D721Med (cell line): ENCODE measurements at places on chromosomes 3 and 15.

GRCh38 chr15:26773067-26773877 is 406 bp upstream of the GABRB3 start:
- peak; percentile 70 for DNase-seq

GRCh38 chr3:130539005-130539404 is 22.0 kb downstream of the COL6A6 start:
- no peak for DNase-seq

GRCh38 chr3:160765211-160765610 is 9.2 kb downstream of the PPM1L start:
- no peak for DNase-seq

DNA sequence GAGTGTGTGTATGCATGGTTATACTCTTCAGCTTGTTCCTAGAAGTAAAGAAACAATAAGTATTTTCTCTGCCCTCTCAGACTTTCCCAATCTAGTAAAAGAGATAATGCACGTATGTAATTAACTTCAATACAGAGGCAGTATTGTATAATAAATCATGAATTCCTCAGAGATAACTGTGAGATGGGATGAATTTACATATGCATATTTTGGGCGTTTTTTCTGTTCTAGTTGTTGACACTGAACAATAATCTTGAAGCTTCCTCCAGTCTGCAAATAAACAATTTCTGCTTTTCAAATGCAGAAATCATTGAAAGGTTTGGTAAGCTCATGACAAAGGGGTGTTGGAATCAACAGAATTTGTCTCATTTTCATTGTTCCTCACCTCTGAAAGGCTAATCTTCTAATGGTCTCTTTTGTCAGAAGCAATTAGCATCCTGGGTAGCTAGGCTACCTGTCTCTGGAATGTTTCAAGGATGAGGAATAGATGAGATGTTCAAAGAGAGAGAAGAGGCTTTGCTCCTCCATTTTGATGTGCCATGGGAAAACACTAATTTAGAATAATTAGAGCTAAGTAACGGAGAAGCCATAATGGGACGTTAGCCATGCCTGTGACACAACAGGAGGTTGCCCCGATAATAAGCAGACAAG is 43.3 kb upstream of the SIAH2 start:
- DNase-seq, result no peak

DNA sequence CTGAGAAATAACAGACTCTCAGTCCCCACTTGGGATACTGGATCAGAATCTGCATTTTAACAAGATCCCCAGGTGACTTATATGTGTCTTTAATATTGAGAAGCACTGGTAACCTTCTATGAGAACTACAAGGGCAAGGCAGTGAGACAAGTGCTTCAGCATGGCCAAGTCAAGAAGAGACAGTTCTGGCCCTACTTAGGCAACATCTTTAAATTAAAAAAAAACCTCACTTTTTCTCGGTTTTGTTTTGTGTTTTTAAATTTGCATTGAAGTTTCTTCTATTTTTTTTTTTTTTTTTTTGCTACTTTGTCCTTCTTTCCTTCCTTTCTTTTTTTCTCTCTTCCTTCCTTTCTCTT is 42.5 kb upstream of the SPTSSB start:
- no peak for DNase-seq

DNA sequence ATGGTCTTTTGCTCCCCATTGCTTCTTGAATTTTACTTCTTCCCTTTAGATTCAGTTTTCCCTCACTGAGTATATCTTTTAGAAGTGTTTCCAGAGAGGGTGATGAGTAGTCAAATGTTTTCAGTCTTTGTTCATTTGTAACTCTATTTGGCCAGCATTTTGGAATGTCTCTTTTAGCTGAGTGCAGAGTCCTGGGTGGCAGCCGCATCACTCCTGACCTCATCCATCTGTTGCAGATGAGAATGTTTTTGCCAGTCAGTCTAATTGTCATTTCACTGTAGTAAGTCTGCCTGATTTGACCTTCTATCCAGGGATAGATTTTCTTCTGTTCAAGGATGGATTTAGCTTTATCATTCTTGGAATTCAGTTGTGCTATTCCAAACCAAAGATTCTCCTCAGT is 7.3 kb downstream of the SRPRB start:
- DNase-seq, result no peak

DNA sequence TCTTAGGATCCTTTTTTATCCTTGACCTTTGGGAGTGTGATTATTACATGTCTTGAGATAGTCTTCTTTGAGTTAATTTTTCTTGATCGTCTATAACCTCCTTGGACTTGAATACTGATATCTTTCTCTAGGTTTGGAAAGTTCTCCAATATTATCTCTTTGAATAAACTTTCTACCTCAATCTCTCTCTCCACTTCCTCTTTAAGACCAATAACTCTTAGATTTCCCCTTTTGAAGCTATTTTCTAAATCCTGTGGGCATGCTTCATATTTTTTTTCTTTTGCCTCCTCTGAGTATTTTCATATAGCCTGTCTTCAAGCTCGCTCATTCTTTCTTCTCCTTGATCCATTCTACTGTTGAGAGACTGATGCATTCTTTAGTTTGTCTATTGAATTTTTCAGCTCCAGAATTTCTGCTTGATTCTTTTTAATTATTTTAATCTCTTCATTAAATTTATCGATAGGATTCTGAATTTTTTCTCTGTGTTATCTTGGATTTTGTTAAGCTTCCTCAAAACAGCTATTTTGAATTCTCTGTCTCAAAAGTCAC is 12.1 kb downstream of the USF3 start:
- DNase-seq, result no peak

- DNase-seq, result no peak
Measured at GRCh38 chr15:101176625-101177024, 75.2 kb downstream of the CHSY1 start.

DNA sequence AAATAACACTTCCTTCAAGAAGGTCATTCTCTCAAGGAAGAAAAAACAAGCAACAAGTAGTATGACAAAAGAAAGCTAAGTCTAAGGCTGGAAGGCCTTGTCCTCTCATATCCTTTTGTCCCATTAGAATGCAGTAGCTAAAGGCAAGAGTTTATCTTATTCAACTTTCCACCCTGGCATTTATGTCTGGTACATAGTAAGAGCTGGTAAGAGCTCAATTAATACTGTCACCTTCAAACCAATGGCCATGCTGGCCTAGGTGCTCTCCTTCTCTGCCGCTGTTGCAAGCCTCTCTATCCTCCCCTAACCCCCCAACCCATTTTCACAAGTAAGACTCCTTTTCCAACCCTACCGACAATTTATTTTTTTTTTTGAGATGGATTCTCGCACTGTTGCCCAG is 81.9 kb downstream of the LRRFIP2 start:
- no peak for DNase-seq

DNA sequence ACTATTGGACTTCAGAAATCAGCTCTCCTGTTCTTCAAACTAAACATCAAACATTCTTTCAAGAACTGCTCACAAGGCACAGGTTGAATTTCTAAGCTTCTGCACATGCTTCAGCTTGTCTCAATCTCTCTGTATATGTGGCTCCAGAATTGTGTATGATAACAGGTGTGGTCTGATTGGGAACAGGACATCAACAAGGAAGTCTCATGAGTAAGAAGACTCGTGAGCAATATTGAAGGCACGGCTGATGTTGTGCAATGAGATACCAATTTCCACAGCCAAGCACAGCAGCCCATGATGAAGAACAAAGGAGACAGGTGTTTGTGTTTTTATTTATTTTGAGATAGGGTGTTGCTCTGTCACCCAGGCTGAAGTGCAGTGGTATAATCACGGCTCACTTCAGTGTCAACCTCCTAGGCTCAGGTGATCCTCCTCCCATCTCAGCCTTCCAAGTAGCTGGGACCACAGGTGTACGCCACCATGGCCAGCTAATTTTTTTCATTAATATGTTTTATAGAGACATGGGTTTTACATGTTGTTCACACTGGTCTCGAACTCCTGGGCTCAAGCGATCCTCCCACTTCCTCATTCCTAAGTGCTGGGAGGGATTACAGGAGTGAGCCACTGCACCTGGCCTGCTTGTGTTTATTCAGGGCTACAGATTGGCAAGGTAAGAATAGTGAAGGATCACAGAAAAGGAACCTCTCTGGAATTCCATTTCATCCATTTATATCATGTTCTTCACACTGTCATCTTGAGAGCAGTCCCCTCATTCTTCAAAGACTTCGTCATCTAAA is 32.2 kb upstream of the ABHD17C start:
- DNase-seq, result no peak

DNA sequence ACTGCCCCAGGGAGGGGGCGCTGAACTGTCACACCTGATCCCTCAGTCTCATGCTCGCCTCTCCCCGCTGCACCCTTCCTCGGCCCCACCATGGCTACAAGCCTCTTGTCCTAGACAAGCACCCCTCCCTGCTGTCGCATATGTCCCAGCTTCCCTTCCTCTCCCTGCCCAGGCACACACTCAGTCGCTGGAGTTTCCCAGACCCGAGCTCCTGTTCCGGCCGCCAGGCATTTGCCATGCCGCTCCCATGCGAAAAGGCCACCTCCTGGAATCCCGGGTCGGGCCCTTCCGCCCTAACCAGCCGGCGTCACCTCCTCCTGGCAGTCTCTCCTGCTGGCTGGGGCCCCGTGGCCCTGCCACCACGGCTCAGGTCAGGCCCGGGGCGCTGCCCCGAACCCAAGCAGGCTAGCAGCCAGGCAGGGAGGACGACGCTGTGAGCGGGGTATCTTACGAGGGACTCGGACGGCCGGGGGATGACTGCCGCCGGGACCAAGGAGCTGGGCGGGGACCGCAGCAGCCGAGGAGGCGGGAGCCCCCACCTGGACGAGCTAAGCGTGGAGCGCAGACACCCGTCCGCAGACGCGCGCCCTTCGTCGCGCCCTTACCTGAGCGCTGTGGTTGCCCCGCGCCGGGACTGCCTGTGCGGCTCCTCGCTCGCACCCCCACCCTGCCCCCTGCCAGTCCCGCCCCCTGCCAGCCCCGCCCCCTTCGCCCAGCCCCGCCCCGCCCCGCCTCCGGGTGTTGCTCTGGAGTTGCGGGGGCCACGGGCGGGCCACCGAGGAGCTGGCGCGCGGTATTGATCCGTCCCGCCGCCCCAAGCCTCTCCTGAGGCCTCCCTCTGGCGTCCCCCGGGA is at the start of gene ALS2CL:
TSS of gene ALS2CL (minus strand) at position 642 of the 854 bp plus-strand sequence. CDS start 4,239 bp downstream, outside the sequence.
- DNase-seq, result peak; percentile 56

DNA sequence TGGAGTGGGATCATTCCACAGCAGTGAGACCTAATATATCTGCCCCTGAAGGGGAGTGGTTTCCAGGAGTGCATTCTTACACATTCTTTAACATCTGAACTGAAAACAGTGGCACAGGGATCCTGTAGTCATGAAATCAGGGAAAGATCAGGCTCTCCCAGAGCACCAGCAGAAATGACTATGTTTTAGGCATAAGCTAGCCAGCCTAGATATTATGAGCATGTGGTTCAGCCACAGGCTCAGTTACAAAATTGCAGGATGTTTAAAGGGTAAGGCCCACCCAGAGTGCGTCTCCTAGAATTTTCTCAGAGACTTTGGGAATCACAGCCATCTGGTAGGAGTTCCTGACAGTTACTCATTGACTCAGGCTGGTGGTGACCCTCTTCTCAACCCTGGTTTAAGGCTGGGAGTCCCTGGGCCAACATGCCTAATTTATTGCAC is 20.9 kb downstream of the FSTL1 start:
- no peak for DNase-seq

DNA sequence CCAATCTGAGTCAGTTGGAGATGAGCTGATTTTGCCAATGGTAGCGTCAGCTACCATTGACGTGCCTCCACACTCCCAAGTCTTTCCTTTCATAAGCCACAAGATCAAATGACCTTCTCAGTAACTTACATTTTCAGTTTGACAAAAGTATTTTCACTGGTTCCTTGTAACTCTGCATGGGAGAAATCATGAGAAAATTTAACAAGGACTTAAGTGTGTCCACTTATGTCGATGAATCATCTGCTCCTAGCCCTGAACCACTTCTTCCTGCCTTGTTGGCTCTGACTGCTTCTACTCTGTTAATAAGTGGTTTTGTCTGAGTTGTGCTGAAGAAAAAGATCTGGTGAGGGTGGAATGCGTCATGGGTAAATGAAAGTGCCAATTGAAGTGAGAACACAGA is 101.2 kb downstream of the NFKBIZ start:
- DNase-seq, result no peak

DNA sequence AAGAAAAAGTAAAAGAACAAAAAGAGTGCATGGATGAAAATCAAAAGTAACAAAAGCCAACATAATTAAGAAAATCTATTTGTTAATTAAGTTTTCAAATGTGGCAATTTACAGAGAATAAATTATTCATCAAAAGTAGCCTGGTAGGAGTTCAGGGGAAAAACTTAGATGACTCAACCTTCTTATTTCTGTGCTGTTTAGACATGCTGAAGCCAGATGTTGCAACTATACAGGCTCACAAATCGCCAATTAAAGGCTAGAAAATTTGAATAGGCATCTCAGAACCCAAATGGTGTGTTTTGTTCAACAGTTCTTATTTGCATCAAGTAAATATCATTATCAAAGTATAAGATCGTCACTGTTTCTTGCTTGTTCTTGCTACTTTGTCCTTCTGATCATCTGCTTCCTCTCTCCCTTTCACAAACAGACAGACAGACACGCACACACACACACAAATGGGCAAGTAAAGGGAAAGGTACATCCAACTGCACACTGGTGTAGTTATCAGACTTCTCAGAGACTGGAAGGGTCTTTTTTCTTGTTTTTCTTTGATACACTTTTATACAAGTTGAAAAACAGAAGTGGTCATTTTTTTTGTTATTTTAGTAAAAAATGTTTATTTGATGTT is 572.2 kb downstream of the MECOM start:
- no peak for DNase-seq

DNA sequence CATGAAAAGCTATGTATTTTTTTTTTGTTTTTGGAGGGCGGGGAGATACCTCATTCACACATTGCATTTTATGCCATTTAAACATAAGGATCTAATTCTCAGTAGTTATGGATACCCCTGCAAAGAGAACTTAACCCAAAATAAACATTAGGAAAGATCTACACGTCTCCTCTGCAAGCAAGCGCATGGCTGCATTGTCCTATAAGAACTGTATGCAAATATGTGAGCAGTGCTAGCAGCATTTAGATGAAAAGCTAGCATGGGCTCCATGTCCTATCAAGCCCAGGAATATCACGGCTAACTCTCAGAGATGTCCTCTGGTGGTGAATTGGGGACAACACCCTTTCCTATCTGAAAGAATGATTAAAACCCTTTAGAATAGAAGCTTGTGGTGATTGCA is 292.8 kb downstream of the MEX3B start:
- DNase-seq, result no peak

GRCh38 chr3:25474052-25474451 is 46.0 kb downstream of the RARB start:
- DNase-seq, result no peak

DNA sequence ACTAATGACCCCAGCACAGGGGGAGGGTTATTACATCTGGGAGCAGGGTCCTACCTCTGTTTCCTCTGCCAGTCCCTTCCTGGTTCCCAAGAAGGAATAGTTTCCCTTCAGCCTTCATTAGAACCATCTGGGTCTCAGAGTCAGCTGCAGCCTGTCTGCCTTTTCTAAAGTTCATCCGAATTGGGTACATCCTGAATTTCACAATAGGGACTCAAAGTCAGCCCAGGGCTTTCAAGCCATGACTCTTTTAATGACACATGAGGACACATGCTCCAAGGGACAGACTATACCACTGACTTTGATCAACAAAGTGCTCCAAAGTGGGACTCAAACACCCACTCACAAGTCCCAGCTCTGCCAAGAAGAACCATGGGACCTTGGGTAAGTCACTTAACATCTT is 12.7 kb upstream of the CRABP1 start:
- no peak for DNase-seq
